ENCODE measurements at places on chromosomes 5 and 9.

DNA sequence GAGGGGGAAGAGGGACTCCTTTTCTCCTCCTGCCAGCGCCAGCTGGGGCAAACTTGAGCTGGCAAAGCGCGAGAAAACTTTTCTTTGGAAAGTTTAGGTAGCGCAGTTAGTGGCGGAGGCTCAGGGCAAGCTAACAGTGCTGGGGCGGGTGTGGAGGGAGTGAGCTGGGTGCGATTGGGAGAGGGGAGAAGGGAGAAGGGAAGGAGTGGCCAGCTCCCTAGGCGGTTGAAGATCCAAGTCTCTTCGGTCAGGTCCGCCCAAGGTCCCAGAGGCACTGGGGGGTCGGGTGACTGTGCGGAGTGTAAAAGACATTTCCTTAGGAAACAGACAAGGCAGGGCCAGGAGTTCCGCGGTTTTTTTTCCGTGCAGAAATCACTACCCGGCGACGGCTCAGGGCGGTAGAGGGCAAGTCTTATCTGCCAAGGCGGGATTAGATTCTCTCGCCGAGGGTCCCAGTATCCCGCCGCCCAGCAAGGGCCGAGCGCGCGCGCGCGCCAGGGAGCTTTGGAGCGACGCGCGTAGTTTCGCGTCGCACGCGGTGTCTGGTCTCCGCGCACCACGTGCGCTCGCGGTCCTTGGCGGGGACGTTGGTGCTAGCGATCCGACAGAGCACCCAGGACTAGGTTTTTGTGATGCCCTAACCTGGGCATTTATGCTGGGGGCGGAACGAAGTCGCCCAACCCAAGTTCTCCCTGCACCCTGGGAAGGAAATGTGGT is 33.6 kb upstream of the NFIB start:
- DNase-seq: no peak

DNA sequence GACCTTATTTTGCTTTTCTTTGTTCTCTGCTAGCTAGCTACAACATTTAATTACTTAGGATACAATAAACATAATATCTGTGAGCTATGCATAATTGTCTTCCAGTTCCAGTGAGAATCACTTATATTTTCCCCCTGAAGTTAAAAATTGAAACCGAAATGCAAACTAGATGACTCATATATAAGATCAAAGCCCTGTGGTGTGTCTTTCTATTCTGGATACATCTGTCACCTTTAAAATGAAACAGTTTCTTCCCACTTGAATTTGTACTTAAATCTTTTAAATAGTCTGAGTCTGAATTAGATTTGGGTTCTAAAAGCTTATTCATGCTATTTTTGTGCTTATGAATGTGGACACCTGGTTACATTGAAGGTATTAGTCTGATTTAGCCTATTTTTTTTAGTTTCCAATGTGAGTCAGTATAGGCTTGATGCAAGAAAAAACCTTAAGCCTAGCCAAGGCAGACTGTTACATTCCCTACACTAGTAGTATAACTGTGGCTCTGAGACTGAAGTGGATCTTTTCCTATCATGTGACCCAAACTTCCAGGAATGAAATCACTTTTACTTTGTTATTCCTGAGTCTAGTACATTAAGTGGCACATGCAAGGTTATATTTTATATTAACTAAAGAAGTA is 703.5 kb upstream of the RGMB start:
- DNase-seq: no peak

DNA sequence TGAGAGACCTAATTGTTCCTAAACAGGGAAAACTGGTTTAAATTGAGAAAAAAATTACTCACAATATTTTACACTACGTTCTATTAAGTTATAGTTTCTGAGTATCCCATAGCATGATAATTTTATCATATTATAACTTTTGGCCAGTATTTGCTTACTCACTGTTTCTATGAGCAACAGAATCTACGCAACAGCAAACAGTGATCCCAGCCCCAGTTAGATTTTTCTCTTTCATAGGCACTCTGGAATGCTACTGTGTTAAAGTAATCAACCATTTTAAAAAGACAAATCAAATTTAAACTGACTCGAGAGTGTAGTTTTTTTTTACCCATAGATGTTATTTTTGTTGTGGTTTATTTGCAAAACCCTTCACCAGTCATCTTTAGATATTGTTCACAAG is 107.2 kb downstream of the XRCC4 start:
- DNase-seq: no peak

- DNase-seq: no peak
Observed at GRCh38 chr5:110021251-110021650, 331.5 kb downstream of the MAN2A1 start.

- no peak for DNase-seq
Observed at GRCh38 chr5:139658928-139659667, 10.9 kb downstream of the CXXC5 start.

- no peak for DNase-seq
Observed at GRCh38 chr5:125411071-125411743, 664.8 kb upstream of the ZNF608 start.

GRCh38 chr9:18766989-18767550 is 265.9 kb downstream of the SAXO1 start:
- DNase-seq: no peak

DNA sequence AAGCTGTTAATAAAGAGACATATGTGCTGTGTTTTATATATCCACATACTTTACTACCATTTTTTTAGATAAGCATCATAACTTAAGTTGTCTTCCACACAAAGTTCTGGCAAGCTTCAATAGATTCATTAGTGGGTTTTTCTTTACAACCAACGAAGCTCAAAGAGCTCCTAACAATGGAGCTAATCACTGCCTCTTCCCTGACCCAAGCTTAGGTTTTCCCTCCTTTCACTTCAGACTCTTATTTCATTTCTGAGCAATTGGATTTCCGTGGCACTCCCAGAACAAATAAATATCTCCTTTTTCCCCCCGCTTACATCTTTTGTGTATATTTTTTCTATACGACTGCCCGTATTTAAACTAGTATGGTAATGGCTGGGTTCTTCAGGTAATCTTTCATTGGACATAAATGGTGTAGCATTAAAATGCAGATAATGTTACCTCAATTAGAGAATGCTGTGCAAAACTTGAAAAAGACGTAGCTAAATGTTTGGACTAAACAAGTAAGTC is 275.5 kb upstream of the TMEM161B start:
- no peak for DNase-seq

DNA sequence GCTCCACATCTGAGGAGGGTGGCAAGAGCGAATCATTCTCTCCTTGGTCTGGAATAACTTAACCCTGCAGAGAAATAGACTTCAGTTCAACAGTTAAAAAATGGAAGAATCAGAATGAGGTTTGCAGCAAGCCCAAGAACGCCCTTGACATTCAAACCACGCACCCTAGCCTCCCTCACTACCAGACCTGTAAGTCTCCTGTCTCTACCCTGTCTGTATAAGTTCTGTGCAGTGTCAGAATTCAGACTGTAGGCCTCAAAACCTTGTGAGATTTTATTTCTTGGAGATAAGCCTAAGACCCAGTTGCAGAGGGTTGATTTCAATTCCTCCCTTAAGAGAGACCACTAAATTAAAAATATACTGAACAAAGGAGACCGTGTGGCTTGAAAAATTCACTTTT is 35.8 kb upstream of the PLPP1 start:
- DNase-seq: no peak

DNA sequence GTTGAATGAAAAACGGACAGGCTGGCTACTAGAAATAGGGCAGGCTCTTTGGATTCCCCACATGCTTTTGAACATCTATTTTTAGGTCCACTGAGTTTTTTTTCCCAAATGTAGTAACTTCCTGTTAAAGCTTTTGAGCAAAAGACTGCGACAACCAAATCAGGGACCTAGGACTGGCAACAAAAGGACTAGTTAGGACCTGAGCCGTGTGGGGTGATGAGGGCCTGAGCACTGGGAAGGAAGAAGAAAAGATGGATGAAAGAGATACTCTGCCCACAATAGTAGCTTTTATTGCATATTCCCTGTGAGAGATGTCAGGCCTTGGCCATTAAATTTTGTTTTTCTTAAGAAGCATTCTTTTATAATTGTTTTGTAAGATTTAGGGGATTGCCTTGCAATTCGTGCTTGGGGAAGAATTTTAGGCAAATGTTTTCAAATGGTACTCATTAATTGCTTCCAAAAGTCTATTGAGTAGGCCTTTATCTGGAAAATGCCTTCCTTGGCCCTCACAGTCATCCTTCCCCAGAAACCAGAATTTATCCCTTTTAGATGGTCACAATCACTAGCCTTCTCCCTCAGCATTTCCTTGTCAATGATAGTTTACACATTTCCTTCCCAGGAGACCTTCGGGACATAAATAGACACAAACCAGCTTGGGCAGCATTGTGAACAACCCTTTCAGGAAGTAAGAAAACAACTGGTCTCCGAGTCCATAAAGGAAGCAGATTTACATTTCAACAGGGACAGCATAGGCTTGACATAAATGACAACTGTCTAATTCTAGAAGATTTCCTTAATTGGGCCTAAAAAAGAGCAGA is 166.5 kb downstream of the RMI1 start:
- no peak for DNase-seq

DNA sequence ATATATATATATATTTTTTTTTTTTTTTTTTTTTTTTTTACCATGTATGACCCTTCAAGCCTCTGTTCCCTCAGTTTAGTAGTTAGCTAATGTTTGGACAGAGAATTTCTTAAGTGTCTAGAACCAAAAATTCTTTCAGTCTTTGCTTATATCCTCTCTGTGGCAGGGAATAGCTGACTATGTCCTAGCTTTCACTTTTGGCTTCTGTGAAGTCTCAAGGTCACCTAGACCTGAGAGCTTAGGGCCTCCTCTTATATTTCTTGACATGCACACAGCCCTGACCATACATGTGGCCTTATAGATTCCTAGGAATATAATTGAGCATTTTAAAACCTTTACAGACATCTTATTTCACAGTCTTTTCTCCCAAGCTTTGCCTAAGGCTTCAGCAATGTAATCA is 930.8 kb upstream of the CDH9 start:
- DNase-seq: no peak

- DNase-seq: peak; percentile 42
Observed at GRCh38 chr5:39283231-39283818, 64.0 kb upstream of the FYB1 start.

DNA sequence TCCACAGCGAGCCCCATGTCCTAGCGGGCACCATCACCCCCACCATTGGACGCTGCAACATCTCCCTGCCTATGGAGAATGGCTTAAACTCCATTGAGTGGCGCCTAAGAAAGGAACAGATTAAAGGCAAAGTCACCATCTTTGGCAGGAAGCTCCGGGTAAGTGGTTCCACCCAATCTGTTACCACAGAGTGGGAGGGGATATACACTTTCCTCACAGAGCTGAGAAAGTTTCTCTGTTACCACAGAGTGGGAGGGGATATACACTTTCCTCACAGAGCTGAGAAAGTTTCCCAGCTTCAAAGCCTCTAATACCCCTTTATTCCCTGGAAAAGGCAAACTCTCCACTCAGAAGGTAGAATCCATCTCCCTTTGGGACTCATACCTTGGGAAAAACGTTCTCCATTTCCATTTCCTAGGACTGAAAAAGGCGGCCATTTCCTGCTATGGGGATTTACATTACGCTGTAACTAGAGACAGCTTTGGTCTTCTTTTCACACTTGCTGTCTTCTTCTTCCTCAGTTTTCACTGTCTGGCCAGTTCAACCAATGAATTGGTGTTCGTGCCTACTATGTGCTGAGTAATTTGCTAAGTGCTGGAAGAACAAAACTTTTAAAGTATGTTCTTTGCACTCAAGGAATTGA is 63.4 kb upstream of the WWC1 start:
- DNase-seq: no peak

DNA sequence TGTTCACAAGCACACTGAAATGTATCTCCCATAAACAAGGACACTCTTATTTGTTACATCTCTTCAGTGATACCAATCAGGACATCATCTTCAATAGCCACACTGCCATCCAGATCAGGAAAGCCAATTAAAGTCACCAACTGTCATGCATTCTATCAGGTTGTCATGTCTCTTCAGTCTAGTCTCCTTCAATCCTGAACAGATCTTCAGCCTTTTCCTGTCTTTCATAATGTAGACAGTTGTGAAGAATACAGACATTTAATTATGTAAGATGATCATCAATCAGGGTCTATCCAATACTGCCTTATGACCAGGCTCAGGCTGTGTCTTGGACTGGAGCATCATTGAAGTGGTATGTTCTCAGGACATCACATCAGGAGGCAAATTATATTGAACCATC is 419.8 kb upstream of the SMC2 start:
- DNase-seq: no peak

DNA sequence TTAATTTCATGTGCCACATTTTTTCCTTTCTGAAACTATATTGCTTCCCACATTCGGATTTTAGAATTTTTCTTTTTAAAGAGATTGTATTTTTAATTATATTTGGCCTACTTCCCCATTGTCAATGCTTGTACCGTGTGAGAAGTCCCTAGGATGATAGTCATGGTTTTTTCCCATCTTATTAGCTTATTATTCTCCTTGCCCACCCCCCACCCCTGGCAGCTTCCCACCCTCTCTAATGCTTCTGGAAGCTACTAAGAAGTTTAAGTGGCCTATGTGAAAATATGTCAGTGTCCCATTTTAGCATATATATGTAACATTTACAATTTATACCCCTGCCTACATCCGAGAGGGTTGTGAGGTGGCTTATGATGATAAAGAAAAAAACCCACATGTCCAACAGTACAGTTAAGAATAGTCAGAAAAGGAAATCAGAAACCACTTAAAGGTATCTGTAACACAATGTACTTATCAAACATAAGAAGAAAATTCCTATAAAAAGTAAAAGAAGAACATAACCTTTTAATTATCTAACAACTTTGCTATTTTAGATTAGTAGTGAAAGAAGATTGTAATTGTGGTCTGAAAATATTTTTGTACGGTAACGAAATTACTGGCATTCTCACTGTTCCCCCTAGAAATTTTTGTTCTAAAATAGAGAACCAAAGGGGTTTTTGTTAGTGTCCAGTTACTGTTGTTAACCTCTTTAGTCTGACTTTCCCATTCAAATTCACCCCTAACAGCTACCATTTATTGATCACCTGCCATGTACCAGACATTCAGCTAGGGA is 62.1 kb downstream of the SLC44A1 start:
- no peak for DNase-seq

DNA sequence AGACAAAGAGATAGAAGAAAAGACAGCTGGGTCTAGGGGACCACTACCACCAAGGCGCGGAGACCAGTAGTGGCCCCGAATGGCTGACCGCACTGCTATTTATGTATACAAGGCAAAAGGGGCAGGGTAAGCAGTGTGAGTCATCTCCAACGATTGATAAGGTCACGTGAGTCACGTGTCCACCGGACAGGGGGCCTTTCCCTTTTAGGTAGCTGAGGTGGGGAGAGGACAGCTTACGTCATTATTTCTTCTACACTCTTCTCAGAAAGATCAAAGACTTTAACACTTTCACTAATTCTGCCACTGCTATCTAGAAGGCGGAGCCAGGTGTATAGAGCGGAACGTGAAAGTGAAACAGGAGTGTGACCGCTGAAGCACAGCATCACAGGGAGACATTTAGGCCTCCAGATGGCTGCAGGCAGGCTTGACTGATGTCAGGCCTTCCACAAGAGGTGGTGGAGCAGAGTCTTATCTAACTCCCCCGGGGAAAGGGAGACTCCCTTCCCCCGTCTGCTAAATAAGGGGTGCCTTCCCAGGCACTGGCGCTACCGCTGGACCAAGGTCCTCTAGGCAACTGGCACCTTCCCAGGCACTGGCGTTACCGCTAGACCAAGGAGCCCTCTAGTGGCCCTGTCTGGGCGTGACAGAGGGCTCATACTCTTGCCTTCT is 6.1 kb upstream of the PRR16 start:
- peak; percentile 64 for DNase-seq

- peak; percentile 79 for DNase-seq
Observed at GRCh38 chr5:139747583-139748504, 47.8 kb upstream of the PSD2 start.

GRCh38 chr5:35320029-35320428 is 89.7 kb upstream of the PRLR start:
- DNase-seq: no peak

GRCh38 chr9:114592356-114592755 is 4.8 kb downstream of the ATP6V1G1 start:
- DNase-seq: peak; percentile 17

GRCh38 chr9:15426019-15426418 is 3.3 kb downstream of the SNAPC3 start:
- no peak for DNase-seq

Data from stimulated activated effector memory CD8-positive, alpha-beta T cell treated with anti-CD3 and anti-CD28 coated beads, Interleukin-12 subunit alpha, Interleukin-12 subunit beta, amount 100 ng/mL, for 72 hours (primary cell).